Fibroblast of skin of right biceps (primary cell): ENCODE measurements at places on chromosomes 16 and 17.

DNA sequence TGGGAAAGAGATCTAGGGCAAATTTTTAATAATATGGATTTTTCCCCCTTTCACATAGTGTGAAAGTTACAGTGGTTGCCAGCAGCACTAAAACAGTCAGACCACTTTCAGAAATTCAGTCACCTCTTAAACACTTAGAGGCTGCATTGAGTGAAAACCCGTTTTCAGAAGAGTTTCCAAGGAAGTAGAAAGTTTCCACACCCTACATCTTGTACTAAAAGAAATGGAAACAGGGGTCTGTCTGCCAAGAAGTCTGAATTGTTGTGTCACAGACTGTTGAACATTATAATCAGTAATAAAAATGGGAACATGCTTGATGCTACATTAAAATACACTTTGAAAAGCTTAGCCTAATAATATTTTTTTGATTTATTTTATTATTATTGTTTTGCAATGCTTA is 278.9 kb upstream of the KCNJ16 start:
- no peak for DNase-seq

DNA sequence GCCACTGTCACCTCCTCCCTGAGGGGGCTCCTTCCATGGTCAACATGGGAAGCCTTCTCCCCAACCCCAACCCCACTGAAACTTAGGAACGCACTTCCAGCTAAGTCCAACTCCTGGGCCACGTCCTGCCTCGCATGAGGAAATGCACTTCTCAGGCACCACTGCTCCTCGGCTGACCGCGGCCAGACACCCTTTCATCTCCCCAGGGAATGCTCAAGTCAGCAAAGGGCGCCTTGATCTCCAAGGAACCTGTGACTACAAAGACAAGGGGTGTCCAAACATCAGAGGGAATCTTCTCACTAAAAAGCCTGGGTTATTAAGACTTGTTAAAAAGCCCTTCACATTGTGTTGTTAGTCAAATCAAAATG is 124.9 kb upstream of the HSBP1 start:
- DNase-seq, result no peak

DNA sequence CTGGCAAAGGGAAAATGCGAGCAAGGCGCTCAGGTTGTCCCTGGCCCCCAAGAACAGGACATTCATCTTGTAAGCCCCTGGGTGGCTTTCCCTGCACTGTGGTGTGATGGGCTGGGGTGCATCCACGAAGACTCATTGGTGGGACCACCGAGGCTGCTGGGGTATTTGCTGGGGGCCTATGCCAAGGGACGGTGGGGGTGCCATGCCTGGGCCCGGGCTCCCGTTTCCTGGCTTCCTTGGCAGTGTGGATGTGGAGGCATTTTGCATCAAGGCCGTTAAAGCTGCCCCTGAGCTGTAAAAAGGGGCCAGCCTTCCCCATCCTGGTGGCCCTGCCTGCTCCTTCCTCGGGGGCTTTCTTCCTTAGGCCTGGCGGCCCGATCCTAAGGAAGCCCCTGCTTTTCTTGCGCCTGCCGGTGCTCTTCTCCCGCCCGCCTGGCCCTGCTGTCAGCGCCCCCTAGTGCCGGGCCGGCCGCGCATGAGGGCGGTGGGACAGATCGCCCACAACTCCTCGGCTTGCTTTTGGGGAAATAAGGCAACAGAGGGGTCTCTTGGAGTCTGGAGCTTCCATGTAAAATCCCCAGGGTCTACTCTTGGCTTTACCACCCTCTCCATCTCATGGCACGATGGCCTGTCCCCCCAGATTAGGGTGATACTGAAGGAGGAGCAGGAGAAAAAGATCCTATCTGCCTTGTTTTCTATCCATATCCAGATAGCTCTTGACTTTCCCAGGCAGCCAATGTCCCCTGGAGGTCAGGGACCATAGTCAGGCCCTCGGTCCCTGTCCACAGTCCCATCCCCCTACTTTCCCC is 9.8 kb upstream of the TBX2 start:
- no peak for DNase-seq

DNA sequence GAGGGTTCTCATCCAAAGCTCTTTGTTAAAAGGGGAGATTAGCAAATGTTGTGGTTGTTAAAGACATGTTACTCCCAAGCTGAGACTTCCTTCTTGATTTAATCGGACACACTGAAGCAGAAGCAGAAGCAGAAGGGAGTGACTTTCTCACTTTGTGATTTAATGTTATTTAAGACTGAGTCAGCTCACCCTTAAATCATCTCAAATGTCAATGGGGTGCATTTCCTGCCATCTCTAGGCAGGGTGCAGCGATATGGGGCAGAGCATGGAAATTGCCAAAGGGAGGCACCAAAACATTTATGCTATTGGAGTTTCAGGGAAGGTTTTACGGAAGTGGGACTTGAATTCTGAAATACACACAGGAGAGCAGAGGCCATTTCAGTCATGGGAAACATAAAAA is 283.6 kb downstream of the ABCC12 start:
- no peak for DNase-seq
